ENCODE measurements at places on chromosomes 3 and 15.

DNA sequence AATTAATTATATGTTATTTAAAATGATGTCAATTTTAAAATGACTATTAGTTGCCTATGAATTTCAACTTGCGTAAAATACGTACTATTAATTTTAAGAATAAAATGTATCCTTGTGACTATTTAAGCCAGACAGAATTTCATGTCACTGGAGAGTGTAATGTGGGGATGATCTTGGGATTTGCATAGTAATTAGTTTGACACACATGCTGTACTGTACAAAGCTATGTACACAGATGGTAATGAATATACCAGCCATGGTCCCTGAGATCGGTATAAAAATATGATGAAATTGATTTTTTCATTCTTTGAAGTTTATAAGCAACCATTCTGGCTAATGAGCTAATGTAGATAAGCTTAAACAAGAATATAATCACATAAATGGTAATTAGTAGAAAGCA, 134.4 kb upstream of the ROBO1 start:
- DNase-seq: no peak

- peak; percentile 25 for DNase-seq
These were observed 24.4 kb downstream of the NR2F2 start for GRCh38 chr15:96354731-96355567.

DNA sequence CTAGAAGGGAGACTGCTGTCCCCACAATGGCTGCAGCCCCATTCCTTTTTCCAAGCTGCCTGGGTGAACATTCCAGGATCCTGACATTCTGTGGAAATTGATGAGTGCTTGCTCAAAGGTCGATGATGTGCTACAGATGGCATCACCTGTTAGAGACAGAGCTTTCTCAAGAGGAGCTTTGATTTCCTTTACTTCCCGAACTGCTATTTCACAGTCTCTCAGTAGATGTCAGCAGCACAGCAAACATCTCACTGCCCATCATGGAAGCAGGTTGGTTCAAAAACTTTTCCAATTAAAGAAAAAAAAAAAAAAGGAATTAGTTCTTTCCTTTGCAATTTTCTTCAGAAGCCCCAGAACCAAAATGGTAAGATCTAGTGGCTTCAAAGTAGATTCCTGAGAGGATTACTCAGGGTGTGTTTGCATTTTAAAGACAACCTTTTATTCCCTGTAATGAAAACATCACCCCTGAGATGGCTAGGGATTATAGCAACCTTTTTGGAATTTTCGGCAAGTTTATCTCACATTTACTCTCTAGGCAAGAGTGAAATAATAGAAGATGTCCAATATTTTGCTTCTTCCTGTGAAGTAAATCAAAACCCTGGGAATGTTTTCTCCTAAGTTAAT, 44.8 kb downstream of the POLR2M start:
- peak; percentile 16 for DNase-seq

GRCh38 chr3:105140899-105141367, 225.8 kb upstream of the ALCAM start:
- no peak for DNase-seq

DNA sequence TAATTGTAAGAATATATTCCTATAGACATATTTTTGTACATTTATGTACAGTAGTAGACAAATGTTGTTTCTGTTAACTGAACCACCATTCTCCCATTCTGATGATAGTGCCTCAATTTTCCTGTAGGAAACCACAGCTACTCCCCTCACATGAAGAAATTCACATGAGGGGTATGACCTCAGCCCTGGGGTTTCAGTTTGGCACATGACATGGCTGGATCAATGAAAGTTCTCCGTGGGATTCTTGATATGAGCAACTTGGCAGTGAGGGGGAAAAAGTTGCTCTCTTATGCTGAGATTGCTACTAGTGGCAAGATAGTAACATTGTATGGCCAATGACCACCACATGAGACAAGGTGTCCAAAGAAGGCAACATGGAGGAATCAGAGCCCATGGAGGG, 1090.3 kb upstream of the CFAP20DC start:
- no peak for DNase-seq
